ENCODE measurements at places on chromosomes 3 and 15.

DNA sequence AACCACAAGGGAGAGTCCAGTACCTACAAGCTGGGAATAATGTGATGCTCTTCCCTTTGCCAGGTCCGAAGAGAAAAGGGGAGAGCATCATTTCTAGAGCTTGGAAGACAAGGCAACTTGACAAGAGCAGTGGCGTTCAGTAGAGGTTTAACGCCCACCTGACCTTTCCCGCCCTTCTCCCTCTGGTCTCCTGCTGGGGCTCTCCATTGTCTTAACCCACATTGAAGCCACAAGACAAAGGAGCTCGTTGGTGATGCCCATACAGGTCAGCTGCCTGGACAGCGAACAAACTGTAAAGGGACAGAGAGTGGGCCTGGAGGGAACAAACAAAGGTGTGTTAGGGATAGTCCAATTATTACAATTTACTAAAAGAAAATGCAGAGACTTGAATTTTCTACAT lies 13.1 kb upstream of the DUT start:
- DNase-seq = no peak

GRCh38 chr3:150727653-150728502 lies 24.2 kb upstream of the ERICH6 start:
- peak; percentile 29 for DNase-seq

DNA sequence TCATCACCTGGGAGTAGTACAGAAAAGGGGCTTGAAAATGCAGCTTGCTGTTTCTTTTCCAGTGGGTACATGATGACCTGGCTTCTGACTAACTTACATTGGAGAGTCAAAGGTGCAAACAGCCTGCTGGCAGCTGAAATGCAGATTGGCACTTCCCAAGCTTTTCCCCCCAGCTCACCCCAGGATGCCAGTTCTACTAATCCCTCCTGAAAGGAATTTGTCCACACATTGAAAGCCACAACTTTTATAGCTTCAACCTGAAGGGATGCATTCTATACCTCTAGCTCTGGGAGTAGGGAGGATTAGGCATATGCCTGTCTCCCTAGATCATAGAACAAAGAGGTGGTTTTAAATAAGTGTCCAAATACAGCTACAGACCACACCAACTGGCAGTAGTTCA lies 281.7 kb downstream of the EFHB start:
- DNase-seq = no peak

GRCh38 chr3:122977746-122978466 lies 49.7 kb downstream of the SEMA5B start:
- peak; percentile 46 for DNase-seq

DNA sequence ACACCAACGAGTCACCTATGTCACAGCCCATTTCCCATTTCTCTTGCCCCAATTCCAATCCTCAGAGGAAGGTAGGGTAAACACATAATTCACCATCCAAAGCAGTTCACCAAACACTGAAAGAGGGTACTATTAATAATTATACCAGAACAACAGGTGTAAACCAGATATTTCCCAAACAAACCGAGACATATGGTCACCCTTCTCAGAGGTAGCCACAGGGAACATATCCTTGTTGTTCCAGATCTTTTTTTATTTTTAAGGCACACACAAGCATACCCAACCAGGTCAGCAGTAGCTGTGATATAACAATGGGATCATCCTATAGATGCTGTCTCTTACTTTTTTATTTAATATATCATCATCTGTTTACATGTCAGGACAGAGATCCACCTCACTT lies 24.7 kb downstream of the MAGI1 start:
- no peak for DNase-seq

GRCh38 chr15:45287390-45287956 lies 35.4 kb downstream of the SLC28A2 start:
- DNase-seq = no peak

DNA sequence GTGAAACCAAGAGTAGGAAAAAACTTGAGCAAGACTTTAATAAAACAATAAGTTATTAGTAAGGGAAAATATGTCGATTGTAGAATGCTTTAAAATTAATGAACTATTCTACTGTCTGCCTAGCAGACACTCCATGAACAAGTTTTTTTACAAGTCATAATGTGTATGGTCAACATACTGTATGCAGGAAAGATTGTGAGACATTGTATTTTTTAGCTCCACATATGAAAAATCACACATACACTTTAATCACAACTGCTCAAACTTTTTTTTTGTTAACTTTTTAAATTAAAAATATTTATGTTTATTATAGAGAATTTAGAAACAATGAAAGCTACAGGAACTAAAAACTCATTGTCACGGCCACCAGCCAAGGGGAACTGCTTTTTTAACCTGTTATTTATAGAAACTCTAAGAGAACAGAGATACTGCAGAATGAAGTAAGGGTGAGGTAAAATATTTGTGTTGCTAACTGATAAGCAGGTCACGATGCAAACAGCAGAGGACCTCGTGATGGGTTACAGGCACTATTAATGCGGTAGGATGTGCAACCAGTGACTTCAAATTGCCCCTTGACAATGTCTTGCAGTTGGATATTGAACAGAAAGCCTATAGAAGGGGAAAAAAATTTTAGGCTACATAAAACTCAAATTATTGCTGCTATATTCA lies 53.0 kb downstream of the THSD4 start:
- DNase-seq = no peak

DNA sequence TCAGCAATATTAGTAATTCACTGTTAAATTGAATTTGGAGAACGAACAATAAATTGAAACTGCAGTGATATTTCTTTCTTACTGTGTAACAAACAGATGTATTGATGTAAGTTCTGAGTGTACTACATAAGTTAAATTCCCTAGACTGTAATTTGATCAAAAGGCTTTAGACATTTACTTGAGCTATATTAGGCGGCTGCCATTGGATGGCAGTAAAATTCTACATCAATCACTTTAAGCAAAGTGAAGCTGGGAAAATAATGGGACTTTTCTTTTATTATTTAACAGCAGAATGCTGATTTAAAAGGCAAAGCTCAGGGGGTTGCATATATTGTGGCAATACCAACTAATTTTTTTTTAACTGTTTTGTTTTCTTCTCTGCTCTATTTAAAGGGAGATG lies 212.6 kb upstream of the PLSCR5 start:
- DNase-seq = no peak

DNA sequence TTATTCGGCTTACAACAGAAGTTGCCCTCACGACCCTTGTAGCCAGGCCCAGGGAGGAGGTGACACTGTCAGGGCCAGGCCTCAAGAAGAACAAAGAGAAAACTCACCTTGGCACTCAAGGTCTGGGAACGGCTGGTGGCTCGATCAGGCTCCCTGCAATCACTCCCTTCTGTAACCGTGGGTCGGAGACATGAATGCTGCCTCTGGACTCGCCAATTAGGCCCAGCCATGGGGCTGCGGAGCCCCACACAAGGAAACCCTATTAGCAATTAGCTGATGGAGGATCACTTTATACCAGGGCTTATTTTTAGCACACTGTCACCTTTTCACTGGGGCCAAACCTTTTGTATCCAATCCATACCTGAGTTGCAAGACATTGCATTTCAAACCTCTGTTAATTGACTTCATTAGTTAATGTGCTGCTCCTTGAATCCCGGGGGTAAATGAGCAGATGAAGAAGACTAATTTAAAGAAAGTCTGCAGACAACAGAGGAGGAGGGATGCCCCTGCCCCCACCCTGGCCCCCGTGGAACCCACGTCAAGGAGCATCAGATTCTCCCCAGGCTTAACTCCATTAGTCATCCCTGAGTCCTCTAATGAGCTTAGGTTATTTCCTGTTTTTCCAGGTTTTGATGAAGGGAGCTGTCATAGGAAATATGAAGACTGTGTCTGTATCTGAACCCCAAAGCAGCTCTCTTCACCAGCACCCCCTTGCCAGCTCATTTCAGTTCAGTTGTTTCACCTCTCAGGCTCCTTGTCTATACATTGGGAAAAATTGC lies 255.3 kb downstream of the RORA start:
- no peak for DNase-seq

DNA sequence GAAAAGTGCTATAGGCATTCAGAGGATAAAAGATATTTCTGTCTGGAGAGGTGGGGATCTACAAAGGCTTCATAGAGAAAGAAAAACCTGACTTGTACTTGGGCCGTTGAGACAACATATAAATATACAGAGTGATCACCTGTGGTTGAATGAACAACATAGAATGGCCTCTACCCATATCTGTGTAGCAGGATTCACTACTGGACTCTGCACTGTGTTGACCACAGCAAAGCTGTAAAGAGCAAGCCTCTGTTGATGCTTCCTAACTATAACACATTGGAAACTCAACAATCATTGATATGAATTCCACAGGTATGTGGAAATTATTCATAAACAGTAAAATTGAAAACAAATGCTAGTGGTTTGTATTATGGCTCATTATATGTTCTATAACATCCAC lies 19.1 kb upstream of the LPP start:
- DNase-seq = no peak

GRCh38 chr3:194485468-194485880 lies 1.3 kb downstream of the ATP13A3 start:
- no peak for DNase-seq

DNA sequence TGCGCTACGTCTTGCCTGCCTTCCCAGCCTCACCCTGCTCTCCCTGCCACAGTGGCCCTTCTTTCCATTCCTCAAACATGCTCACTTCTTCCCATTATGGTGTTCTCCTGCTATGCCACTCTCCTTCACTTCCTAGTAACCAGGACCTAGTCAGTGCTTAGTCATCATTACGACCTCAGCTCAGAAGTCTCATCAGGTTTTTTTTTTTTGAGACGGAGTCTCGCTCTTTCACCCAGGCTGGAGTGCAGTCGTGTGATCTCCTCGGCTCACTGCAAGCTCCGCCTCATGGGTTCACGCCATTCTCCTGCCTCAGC lies 149.5 kb downstream of the GREM1 start:
- no peak for DNase-seq

GRCh38 chr3:55074796-55075195 lies 146.9 kb upstream of the LRTM1 start:
- DNase-seq = no peak

GRCh38 chr3:197495059-197495455 lies 60.7 kb downstream of the BDH1 start:
- DNase-seq = no peak

DNA sequence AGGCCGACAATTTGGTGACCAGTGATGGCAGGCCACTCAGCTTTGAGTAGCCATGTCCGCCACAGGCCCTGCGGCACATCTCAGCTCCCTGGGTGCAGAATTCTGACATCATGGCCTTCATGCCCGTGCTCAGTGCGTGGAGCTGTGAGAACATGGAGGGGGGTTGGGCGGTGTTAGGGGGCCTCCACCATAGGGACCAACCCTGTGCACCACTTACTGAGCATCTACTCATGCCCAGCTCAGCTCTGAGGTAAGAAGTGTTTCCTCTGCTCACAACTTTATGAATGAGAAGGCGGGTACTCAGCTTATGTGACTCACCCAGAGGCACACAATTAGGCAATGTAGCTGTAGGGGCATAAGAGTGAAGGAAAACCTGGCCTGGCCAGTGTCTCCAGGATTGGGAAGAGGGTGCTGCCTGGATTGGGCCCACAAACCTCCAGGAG lies 10.5 kb downstream of the ACOX2 start:
- no peak for DNase-seq

GRCh38 chr15:67146875-67147381 lies 81.5 kb downstream of the SMAD3 start:
- no peak for DNase-seq

DNA sequence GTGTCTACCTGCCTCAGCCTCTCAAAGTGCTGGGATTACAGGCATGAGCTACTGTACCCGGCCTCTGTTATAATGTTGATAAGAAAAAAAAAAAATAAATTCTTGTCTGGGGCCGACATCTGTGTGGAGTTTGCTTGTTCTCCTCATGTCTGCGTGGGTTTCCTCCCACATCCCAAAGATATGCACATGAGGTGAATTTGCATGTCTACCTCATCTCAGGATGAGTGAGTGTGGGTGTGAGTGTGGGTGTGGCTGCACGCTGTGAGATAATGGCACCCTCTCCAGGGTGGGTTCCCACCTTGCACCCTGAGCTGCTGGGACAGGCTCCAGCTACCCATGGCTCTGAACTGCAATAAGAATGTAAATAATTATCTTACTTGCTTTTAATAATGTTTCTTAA lies 25.9 kb upstream of the UACA start:
- DNase-seq = no peak

DNA sequence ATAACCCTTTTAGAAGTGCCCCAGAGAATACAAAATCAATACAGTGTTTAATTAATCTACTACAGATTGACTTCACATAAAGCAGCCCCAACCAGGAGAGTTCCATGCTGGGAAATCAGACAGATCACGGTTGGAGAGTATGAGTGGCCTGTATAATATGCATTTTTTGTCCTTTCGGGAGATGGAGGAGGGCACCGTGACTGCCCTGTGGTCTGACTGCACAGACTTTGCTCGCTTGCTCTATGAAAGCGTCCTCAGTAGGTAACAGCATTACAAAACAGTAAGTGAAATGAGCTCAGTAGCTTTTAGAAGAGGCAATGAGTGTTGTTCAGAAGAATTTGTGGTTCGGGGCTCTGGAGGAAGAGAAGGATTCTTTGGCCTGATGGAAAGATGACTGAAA lies 34.2 kb upstream of the SKIL start:
- no peak for DNase-seq

DNA sequence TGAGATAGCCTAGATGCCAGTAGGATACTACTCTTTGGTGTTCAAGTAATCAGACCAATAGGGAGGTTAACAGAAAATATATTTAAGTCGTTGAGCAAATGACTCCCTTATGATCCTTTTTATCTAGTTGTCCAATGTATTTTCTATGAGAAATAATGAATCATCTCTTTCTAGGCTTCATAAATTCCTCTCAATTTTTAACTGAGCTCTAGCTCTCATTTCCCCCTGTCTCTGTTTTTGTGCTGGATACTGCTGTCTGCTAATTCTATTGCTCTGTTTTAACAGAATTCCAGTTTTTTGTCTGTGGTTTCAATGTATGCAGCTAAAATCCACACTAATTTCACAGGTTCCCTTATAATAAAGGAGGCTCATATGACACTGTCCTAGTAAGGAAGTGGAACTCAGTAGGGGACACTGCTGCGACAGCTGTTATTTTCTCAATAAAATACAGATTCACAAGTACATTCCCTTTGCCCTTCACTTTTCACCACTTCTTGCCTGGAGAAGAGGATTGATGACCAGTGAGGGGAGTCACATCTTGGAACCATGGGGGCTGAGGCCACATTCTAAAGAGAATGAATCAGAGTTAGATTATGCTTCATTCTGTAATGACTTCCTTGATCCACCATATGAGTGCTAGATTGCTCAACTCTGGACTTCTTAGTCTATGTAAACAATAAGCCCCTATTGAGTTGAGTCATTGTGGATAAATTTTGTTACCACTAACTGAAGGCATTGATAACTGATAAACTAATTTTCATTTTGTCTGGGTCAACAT lies 558.7 kb upstream of the KCNMB2 start:
- no peak for DNase-seq
